Stimulated activated CD4-positive, alpha-beta T cell treated with anti-CD3 and anti-CD28 coated beads, Interleukin-1b, Interleukin-23, amount 100 ng/mL, for 24 hours (primary cell): ENCODE measurements at places on chromosomes 2 and 18.

DNA sequence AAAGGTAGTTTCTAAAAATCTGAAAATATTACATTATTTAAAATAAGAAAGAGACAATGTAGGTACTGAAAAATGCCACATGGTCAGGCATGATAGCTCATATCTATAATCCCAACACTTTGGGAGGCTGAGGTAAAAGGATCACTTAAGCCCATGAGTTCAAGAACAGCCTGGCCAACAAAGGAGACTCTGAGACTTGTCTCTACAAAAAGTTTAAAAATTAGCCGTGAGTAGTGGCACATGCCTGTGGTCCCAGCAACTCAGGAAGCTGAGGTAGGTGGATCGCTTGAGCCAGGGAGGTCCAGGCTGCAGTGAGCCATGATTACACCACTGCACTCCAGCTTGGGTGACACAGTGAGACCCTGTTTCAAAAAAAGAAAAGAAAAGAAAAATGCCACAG is 21.8 kb downstream of the ATAD2B start:
- DNase-seq, result no peak

DNA sequence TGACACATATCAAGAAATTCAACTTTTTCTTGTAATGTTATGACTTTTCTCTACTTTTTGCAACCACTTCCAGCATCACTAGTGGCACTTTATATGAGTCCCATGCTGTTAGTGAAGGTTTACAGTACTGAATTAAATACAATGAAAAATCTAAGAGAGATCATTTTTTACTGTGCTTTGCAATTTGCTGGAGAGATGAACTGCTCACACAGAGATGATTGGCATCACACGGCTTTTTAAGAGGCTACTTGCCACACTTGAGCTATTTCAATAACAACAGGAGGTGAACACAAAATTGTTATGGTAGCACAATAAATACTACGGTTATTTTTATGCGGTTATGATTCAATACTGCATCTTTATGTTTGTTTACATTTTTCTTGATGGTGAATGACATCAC is 88.9 kb downstream of the DAW1 start:
- no peak for DNase-seq

GRCh38 chr18:56649996-56650395 is 1.2 kb upstream of the WDR7 start:
- DNase-seq, result no peak

DNA sequence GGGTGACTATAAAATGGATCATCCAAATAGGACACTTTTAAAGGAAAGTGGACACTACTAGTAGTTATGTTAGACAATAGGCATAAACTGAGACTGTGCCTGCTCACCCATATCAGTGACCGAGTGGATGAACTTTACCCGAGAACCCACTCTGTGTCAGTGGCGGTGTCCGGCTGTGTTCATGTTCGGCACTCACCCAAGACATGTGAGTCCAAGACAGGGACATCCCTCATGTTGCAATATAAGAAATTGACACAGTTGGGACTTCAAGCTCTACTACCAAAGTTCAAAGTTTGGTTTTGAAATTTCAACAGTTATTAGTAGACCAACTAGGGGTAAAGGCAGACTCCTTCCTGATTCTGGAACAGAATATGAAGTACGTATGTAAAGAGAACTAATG is 326.3 kb upstream of the TNP1 start:
- no peak for DNase-seq

- DNase-seq, result no peak
Observed at GRCh38 chr2:125959047-125959446, 696.9 kb upstream of the GYPC start.

GRCh38 chr2:163692611-163693482 is 43.0 kb downstream of the FIGN start:
- no peak for DNase-seq

DNA sequence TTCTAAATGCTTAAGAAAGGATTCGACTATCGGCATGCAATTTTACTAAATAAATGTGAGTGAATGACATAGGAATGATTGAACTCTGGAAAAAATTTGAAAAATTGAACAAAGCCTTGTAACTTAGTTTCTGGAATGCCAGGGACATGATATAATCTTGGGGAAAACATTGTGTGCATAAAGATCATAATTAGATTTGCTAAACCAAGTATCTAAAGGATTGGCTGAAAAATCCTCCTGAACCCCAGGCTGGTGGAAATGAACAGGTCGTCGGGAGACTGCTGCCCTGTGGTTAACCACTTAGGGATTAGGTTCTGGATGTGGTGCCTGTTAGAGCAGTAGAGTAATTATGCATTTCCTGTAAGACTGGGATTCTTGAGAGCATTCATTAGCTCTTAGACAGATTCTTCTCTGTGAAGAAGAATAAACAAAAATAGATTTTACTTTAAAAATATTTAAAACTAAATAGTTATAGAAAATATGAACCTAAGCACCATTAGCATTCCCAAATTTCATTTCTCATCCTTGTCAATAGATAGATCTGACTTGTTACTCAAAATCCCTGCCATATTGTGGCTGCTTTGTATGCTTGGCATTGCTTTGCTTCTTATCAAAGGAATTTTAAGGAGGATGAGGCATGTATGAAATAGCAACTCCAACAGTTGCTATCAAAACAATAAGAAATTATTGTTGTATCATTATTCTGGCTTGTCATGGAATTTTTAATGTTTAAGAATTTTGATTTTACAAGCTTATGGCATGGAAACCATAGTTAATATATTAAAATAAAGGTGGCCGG is 55.9 kb downstream of the LYPD6B start:
- DNase-seq, result no peak

DNA sequence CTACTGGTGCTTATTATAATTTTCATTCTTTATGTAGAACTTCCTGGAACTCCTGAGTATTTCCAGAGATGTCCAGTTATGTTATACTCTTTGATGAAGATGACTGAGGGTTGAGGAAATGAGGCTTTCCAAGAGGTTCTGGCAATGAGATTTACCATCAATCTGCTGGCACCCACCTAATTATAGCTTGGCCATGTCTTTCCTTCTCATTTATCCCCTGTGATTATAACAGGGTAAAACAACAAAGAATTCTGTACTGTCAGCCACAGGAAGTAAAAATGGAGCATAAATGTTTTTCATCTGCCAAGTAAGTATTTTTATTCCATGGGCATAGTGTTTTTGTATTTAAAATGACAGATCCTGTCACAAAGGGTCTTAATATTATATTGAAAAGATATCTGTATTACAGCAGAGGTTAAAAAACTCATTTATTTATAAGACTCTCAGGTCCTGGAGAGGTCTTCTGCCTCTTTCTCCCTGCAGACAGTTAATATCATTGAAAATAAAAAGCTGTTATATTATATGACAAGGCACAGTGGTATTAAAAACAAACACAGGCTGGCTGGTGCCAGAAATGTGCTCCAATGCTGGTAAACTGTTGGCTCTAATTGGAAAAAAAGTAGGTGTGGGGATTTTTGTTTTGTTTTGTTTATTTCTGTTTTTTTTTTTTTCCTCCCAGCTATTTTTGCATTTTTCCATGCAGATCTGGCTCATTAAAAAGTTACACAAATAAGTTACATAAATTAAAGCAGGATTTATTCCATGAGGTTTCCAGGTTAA is 1764.1 kb upstream of the CELF4 start:
- no peak for DNase-seq

DNA sequence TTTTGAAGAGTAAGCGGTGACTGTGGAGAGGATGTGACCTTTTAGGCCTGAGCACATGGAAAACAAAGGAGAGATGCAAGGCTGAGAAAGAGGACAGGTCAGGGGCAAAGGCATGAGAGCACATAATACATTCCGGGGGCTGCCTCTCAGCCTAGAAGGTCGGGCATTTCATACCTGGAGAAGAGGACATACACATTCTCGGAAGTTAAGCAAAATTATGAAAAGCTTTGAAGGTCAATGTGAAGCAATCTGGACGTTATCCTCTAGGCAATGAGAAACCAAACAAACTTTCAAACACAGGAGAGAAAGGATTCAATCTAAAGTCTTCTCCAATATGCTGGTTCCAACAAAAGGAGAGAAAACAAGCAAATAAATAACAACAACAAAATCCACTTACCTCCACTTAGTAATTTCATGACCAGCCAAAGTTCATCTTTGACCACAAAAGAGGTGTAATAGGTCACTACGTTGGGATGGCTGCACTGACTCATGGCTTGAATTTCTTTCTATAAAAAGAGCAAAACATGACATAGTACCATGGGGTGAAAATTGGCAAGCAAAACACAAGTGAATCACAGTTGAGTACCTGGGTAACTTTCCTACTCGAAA is 80.4 kb downstream of the STK39 start:
- no peak for DNase-seq

DNA sequence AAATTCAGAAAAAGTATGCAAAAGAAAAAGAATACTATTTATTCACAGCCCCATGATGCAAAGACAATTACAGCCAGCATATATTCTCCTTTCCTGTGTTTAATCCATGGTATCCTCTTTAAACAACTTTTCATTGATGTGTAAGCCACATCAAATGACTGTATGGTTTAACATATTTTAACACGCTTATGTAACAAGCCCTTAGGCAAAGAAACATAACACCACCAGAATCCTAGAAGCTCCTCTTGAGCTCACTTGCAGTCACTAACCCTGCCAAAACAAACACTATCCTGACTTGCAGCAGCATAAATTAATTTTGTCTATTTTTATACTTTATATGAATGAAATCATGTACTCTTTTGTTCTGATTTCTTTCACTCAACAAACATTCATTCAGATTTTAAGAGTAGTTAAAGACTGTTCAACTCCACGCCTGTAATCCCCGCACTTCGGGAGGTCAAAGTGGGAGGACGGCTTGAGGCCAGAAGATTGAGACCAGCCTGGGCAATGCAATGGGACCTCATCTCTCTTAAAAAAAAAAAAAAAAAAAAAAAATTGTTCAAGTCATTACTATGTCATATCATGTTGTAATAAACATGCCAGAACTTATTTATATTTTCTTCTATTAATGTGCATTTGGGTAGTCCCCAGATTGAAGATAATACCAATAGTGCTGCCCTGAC is 226.3 kb downstream of the NBAS start:
- DNase-seq, result no peak

GRCh38 chr18:70489986-70490933 is 201.4 kb downstream of the SOCS6 start:
- DNase-seq, result peak; percentile 4

- DNase-seq, result no peak
Observed at GRCh38 chr2:20650393-20650876, 463 bp downstream of the HS1BP3 start.

GRCh38 chr2:102473020-102473419 is at the start of gene SLC9A4:
Gene SLC9A4 (plus strand): TSS chr2:102473226. CDS start chr2:102473760, 534 bp downstream.
- peak; percentile 18 for DNase-seq

DNA sequence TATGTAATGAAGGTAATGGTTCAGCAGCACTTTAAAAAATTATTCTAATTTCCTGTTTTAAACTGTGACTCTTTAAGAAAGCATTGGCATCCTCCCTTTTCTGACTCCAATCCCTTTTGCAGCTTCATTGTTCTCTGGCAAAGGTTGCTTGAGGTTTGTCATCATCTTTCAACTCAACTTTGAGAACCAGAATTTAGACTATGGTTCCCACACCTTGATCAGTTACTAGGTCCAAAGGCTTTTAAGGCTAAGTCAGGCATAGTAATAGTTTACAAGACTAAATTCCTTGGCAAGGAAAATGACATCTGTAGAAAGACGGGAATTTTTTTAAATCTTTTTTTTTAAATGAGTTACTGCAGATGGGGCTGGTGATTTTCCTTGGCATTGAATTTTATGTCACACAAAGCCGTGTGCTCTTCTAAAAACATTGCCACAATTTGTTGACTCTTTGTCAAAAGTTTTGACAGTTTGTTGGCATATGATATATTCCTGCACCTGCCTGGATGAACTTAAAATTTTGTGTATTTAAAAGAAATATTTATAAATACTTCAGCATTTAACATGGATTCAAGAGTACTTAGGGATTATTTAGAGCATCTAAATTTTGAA is 451.0 kb downstream of the MEIS1 start:
- no peak for DNase-seq

GRCh38 chr2:46248171-46248570 is 49.0 kb upstream of the EPAS1 start:
- DNase-seq, result no peak

GRCh38 chr18:7840411-7840810 is 273.3 kb downstream of the PTPRM start:
- DNase-seq, result no peak

DNA sequence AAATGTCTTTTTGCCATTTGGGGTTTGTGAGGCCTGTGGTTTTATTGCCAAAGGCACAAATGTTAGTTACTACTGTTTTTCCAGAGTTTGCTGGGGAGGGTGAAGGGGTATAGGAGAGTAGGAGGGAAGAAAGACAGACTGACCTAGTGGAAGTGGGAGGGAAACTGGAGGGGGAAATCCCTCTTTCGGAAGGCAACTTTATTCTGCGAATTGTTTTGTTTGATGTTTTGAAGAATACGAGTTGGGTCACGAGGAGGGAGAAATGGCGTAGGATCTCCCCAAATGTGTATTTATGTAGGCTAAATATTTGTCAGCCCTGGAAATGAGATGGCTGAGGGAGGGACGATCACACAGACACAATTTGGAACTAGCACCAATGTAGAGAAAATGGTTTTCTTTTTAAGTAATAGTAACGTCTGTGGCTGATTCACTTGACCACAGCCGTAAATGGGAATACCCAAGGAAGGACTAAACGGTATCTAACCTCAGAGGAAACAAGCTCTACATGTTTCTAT is 172.3 kb downstream of the ICOS start:
- no peak for DNase-seq

- DNase-seq, result no peak
Observed at GRCh38 chr2:60469536-60470317, 83.7 kb downstream of the BCL11A start.

- DNase-seq, result no peak
Observed at GRCh38 chr18:25553631-25554263, 201.8 kb upstream of the ZNF521 start.

DNA sequence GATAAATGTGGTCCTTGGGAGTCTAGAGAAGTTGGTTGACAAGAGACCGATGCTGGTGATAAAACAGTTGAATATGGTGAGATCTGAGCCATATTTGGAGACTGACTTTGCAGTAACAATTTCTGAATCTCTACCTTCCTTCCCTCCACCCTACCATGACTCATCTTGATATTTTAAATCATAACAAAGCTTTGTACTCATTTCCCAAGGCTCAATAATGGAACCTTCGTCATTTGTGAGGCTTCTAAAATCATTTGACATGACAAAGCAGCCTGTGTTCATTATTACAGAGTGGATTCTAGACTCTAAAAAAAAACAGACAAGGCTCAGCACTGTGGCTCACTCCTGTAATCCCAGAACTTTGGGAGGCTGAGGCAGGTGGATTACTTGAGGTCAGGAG is 38.5 kb upstream of the PDCL3 start:
- DNase-seq, result no peak

GRCh38 chr2:111624411-111625156 is 259.4 kb downstream of the ANAPC1 start:
- no peak for DNase-seq
